ENCODE measurements at places on chromosomes 7 and 10.

DNA sequence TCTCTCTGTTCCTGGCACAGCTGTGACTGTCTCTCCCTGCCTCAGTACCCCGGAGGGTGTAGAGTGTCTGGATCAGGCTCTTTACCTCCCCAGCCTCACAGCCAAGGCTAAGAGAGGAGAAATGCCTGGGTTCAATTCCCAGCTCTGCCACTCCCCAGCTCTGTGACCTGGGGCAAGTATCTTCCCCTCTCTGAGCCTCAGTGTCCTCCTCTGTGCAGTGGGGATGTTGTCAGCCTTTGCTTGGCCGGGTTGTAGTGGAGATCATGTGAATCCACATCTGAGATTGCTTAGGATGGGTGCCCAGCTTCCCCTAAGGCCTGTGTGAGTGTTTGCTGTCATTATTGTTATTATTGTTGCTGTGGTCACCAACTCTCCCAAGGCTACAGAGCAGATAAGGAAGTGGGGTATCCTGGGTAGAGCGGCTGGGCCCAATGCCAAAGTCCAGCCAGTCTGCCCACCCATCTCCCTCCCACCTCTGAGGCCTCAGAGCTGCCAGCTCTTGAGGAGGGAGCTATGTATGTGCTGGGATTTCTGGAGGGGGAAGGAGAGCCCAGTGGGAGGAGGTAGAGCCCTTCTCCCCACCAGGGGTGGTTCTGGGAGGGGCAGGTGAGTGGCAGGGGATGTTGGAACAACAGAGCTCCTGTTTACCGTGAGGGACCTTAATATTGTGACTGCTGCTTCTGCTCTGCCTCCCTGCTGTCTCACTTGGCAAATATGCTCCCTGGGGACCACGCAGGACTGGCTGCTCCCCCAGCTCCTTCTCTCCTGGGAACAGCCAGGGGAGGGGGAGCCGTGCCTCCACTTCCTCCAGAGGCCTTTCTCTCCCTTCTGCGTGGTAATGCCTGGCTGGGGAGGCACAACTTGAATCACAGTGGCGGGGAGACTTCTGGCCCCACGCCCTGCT lies 170.5 kb downstream of the RPS24 start:
- no peak for DNase-seq

DNA sequence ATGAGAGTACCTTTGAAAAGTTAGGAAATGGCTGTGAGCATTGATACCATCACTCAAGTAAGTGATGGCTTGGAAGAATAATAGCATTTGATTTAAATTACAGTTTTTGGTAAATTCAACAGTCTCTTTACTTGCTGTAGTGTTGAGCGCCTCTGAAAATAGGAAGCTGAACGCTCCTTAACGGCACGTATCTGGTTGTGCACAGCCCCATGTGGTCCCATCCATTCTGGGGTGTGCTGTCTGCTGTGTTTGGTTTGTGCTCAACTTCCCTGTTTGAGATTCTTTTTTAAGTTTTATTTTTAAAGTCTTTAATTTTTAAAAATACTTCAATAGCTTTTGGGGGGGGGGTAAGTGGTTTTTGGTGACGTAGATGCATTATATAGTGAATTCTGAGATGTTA lies 51.5 kb downstream of the DNAJB6 start:
- no peak for DNase-seq

DNA sequence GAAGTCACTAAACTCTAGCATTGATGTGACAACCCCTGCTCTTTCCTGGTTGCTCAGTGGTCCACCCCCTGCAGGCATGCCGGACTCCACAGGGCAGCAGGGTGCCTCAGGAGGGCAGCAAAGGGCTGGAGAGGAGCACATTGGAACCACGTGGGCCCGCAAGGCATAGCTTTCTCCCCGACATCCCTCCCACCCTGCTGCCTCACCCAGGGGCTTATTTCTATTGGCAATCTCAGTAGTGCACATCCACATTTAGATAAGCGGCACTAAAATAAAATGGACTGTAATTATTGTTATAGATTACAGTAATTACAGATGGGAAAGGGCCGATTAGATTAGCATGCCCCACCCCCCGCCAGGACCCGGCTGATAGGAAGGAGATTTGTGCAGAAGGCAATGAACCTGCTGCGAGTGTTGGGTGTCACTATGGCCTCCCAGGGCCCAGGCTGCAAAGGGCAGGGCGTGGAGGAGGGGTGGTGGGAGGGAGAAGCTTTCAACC lies 580.1 kb downstream of the GRID1 start:
- DNase-seq: no peak

DNA sequence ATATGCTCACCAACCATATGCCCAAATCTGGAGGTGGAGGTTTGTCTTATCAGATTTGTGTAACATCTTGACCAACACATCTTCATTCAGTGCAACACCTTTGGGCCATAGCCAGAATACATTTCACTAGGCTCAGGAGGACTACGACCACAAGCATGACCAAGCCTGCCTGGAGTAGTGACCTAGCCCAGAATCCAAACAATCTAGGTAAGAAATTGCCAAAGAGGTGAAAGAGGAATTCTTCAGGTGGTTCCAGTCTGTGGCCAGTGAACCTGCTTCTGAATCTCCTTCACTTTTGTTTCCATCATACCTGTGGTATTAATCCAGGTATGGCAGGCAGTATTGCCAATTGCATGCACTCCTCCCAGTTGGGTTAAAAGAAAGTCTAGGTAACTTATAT lies 112.8 kb upstream of the RAB18 start:
- no peak for DNase-seq
